ENCODE measurements at places on chromosomes 2 and 18. TPM values are rescaled to one million over a fixed set of nuclear protein-coding genes. Genes with fewer than 3 reads are reported as not detected.
A peak's percentile ranks its signal among the peaks of the same experiment; 100 is the strongest.

- DNase-seq, result peak; percentile 35
Measured at GRCh38 chr2:96788442-96789244, 27.4 kb upstream of the CNNM3 start.

GRCh38 chr2:133120310-133120709 lies 448.0 kb downstream of the NCKAP5 start:
- DNase-seq, result no peak

DNA sequence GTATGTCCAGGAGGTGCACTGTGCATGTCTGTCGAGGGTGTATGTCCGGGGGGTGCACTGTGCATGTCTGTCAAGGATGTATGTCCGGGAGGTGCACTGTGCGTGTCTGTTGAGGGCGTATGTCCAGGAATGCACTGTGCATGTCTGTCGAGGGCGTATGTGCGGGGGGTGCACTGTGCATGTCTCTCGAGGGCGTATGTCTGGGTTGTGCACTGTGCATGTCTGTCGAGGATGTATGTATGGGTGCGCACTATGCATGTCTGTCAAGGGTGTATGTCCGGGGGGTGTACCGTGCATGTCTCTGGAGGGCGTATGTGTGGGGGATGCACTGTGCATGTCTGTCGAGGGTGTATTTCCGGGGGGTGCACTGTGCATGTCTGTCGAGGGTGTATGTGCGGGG lies 249.3 kb upstream of the MYT1L start:
- DNase-seq, result no peak

ACVR1C gene
- total RNA-seq, result under 0.01 TPM

DNA sequence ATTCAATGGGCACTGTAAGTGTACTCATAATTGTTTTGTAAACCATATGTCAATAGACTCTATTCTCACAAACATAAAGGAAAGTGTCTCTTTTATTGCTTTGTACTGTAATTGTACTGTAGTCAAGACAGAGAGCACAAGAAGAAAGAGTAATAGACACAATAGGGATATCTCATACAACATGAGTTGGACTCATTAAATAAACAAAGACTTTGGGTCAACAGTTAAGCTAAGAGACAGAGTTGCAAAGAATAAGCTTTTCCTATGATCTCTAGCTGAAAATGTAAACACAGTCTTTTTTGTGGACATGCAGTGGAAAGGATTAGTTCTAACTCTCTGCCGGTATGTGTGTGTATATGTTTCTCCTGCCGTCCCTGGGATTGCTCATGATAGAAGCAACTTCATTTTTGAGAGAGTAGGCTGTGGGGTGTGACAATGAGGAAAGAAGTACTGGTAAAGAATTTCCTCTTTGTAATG lies 13.9 kb upstream of the KYNU start:
- DNase-seq, result peak; percentile 78

DNA sequence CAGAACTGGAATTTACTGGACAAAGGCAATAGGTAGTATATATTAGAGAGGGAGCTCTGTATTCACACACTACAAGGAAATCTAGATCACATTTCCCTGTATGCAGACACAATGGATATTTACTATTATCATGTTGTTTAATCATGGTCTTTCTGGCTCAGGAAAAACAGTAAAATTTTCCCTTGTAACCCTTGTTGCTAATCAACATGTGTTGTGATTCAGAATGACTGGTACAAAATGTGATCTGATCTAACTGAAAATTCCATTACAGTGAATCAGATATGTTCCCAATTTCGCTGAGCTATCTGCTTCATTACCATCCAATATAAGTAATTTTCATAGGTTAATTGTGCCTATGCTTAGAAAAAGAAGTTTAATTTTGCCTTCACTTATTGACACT lies 1109.7 kb downstream of the LRP1B start:
- peak; percentile 5 for DNase-seq

GRCh38 chr2:116499389-116499788 lies 1315.1 kb upstream of the DDX18 start:
- no peak for DNase-seq

GRCh38 chr2:15662579-15662978 lies 70.9 kb downstream of the DDX1 start:
- DNase-seq, result no peak

DNA sequence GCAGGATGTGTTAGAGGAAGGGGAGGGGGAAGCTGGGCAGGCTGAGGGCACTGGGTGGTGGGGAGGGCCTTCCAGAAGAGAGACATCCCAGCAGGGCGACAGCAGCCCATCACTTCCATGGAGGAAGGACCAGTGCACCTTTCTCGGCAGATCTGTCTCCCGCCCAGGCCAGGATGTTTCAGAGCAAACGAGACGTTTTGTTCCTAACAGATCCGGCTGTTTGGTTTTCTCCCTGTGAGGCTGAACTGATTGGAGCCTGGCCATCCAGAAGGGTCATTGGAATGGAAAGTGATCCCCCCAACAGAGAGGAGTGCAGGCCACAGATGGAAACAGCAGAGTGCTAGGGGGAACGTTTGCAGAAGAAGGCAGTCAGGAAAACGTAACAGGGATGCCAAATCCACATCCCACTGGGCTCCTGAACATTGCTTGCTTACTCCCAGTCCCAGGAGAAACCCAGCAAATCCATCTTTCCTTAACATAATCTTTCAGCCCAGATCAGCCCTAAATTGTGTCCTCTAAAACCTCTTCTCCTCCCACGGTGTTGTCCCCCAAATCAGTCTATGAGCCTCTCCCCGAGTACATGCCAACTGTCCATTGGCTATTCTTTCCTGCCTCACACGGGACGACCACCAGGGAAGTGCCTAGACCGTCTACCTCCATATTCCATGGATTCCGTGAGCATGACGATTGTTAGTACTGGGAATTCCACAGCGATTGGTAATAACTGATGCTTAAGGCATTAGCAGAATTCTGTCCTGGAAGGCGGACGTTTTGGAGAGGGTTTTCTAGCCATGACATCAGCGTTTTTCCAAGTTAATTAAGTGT lies 126.8 kb downstream of the SEPTIN10 start:
- peak; percentile 67 for DNase-seq

GRCh38 chr2:231714639-231715498 lies 6.5 kb downstream of the PTMA start:
- peak; percentile 53 for DNase-seq

ABCB11 gene
- under 0.01 TPM for total RNA-seq

DNA sequence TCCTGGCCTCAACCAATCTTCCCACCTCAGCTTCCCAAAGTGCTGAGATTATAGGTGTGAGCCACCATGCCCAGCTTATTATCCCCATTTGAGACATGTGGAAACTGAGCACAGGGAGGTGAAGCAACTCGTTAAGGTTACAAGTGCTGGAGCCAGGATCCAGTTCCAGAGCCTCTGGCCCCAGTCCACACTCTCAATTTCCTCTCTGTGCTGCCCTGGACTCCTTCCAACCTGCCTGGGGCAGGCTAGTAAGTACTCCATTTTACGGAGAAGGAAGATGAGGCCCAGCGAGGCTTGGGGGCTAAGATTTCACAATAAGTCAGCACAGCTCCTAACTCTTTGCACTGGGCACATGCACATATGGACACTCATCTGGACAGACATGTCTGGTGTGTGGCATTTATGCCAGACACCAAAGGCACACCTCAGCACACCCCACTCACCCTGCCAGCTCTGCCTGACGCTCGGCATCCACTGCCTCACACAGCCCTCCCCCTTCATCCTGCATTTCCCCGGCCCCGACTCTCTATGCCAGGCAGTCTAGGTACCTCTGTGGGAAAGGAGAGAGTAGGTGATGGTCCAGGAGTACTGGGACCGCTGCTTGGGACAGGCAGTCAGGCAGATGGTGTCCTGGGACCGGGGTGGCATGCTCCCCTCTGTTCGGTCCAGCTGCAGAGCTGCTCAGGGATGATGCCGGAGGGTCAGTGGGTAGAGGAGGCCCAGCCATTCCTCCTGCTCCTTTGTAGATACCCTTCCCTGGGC lies 20.5 kb downstream of the CFAP65 start:
- DNase-seq, result no peak

DNA sequence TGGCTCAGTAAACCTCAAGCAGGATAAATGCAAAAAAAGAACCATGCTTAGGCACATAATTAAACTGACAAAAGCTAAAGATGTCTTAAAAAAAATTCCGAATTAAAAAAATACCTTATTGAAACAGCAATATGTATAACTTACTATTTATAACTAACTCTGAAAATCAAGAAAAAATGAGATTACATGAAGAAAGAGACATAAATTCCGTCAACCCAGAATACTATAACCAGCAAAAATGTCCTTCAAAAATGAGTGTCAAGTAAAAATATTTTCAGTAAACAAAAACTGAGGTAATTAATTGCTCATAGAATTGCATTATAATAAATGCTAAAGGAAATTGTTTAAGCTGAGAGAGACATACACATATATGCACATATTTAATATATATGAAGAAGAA lies 474.5 kb upstream of the SYT4 start:
- DNase-seq, result peak; percentile 1

RFTN2 gene
- 4.7 TPM for total RNA-seq

RUFY4 gene
- not detected for total RNA-seq

DNA sequence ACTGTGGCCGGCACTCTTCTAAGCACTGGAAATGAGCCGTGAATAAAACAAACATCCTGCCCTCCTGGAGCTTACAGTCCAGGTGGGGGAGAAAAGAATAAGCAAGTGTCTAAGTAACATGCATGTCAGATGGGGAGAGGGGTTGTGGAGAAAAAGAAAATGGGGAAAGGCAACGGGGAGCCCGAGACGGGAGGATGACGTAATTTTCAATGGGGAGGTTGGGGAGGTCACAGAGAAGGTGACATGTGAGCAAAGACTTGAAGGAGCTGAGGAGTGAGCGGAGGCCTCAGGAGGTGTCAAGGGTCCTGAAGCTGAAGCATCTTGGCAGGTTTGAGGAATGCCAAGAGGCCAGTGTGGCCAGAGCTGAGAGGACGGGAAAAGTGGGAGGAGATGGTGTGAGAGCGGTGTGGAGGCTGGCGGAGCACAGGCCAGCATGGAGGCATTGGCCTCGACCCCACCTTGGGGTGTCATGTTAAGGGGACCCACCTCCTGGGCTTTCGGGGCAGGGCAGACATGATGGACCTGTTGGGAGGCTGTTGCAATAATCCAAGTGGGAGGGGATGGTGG lies 15.0 kb upstream of the NTSR2 start:
- no peak for DNase-seq

DNA sequence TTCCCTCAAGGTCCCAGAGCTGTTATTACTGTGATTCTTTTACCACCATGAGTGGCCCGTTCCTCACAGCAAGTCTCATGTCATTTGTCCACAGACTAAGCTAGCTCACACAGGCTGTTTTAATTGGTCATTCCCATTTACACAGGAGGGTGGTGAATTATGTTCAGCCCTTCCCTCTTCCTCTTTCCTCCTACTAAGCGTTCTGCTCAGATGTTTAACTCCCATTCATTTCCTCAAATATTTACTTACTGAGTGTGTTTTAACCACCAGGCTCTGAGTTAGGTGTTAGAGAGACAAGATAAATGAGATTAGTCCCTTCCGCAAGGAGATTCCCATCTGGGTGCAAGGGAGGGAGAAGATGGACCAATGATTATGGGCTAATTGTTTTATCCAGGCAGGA lies 403.6 kb upstream of the ACVR2A start:
- DNase-seq, result no peak

DNA sequence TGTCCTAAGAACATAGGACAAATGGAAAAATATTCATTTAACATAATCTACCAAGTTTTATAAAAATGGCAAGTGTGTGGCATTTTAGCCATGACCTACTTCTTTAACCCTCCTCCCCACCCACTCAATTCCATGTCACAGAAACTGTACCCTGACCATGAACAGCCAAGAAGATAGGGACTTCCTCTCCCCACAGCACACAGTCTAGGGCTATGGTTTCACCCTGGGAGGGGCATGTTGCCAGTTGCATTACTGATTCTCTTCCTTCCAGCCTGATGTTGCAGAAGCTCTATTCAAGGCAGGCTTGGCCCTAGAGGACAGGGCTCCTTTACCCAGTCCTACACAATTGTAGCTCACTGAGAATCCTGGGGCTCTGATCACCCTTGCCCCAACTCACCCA lies 153.6 kb upstream of the KLF7 start:
- no peak for DNase-seq
